ENCODE measurements at places on chromosomes 1 and 21.

DNA sequence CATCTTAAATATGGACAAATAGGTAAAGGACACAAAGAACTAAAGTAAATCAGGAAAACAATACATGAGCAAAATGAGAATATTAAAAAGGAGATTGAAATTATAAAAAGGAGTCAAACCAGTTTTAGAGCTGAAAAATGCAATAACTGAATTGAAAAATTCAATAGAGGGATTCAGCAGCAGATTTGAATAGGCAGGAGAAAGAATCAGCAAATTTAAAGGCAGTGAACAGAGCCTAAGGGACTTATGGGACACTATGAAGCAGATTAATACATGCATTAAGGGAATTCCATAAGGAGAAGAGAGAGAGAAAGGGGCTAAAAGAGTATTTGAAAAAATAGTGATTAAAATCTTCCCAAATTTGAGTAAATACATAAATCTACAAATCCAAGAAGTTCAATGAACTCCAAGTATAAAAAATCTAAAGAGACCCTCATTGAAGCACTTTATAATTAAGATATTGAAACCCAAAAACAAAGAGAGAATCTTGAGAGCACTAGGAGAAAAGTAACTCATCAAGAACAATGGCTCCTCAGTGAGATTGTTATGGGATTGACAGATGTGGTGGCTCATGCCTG is 2.9 kb downstream of the CFAP107 start:
- no peak for DNase-seq

DNA sequence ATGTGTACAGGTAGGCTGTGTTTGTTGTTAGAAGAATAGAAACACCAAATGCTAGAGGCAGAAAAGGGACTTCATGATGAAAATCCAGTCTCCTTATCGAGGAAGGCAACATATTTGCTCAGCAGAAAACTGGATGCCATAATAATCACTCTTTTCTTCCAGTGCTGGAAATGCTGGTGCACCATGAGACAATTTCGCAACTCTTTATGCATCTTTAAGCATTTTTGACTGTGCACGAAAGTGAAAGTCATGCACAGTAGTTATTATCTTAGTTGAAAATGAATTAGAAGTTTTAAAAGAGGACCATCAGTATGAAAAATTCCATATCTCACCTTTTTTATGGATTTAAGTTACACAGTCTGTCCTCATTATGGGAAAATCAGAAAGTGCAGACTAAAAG is 29.1 kb downstream of the SMYD2 start:
- no peak for DNase-seq

- no peak for DNase-seq
Observed at GRCh38 chr21:38505654-38506523, 7.6 kb upstream of the ERG start.

DNA sequence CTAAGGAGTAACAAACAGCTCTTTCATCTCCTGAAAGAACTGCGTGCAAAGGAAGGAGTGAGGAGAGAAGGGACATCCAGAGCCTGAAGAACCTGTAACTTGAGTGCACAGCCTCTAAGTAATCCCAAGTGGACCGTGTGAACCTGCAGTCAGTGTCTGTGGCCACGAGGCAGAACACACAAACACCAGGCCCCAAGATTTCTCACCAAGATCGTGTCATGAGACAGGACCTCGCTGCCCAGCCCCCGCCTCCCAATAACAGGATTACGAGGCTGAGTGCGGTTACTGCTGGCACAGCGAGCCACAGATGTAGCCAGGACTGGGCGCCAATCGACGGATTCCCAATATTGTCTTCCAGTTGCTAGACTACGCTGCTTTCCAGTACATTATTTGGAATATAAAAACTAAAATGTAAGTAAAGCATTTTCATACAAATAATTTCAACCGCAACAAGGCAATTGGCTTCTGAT is 101.3 kb upstream of the SLC25A33 start:
- DNase-seq, result no peak

GRCh38 chr1:99297923-99298322 is 33.6 kb downstream of the PLPPR4 start:
- no peak for DNase-seq

DNA sequence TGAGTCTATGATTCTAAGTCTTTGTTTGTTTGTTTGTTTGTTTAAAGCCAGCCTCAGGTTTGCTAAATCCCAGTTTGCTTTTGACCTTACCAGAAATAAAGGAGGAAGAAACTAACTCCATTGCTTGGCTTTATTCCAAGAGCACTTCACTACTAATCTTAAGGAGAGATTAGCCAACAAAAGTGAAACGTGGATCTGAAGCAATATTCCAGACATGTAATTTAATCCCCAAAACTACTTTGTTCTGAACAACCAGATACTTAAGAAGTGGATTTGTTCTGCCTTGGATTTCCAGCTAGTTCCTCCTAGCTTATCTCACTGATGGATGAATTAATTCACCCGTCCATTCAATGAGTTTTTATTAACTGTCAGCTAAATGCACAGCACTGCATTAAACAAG is 15.9 kb upstream of the CEP350 start:
- no peak for DNase-seq

DNA sequence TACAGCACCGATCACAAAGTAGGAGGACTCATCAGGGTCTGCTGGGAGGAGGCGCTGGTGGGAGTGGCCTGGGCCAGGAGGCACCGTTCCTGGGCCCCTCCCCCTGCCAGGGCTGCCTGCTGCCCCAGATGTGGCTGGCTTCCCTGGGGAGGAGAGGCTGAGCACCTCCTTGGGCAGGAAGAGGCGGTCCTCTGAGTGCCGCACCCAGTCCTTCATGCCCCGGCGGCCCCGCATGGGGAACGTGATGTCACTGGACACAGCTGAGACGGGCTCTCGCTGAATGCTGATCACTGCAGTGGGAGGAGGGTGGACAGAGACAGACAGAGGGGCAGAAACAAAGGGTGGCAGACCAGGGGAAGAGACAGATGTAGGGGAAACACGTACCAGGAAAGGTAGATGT is 24.8 kb downstream of the ADGRB2 start:
- no peak for DNase-seq

- no peak for DNase-seq
Observed at GRCh38 chr1:224864006-224864405, 65.5 kb upstream of the DNAH14 start.
